ENCODE measurements at places on chromosomes 7 and 10.

- DNase-seq: no peak
Measured at GRCh38 chr7:116400522-116400921, 99.0 kb upstream of the CAV2 start.

DNA sequence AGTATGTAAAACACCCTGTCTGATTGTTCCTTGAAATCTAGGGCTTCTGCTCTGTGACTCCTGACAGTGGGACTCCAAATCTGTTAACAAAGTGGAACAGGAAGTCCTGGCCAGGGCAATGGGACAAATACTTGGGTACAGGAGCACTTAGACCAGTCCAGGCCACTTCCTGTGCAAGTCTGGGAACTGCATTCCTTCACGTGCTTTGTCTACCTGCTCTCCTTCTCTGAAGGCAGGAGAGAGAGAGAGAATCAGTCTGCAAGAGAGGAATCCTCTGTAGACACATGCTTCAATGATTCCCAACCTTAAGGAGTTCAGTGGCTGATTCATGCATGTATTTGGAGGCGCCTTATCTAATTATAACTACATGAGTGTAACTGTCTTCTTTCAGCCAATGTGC lies 530.2 kb downstream of the GATA3 start:
- DNase-seq: no peak

GRCh38 chr10:62062752-62063512 lies 161.4 kb downstream of the ARID5B start:
- DNase-seq: no peak

GRCh38 chr7:41491308-41491707 lies 211.6 kb downstream of the INHBA start:
- DNase-seq: no peak

All from stimulated activated CD8-positive, alpha-beta memory T cell treated with anti-CD3 and anti-CD28 coated beads, Interleukin-4, amount 100 ng/mL, for 1 hour (primary cell).